AG04450 (cell line): ENCODE measurements at places on chromosomes 3 and 15.

GRCh38 chr3:17290894-17291293, 406.1 kb downstream of the PLCL2 start:
- no peak for DNase-seq

DNA sequence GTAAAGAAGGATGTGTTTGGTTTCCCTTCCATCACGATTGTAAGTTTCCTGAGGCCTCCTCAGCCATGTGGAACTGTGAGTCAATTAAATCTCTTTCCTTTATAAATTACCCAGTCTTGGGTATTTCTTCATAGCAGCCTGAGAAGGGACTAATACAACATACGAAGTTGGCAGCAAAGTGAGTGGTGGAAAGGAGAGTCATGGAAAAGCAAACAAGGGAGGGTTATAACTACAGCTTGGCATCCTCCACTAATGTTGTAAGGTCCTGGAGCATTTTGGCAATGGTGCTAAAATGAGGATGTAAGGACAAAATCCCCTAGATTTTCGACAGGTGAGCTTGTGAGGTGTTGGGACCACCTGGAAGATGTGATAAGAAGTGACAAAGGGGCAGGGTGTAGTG, 5.8 kb upstream of the TMEM41A start:
- no peak for DNase-seq

GRCh38 chr15:67685008-67685599, 140.2 kb upstream of the SKOR1 start:
- no peak for DNase-seq

DNA sequence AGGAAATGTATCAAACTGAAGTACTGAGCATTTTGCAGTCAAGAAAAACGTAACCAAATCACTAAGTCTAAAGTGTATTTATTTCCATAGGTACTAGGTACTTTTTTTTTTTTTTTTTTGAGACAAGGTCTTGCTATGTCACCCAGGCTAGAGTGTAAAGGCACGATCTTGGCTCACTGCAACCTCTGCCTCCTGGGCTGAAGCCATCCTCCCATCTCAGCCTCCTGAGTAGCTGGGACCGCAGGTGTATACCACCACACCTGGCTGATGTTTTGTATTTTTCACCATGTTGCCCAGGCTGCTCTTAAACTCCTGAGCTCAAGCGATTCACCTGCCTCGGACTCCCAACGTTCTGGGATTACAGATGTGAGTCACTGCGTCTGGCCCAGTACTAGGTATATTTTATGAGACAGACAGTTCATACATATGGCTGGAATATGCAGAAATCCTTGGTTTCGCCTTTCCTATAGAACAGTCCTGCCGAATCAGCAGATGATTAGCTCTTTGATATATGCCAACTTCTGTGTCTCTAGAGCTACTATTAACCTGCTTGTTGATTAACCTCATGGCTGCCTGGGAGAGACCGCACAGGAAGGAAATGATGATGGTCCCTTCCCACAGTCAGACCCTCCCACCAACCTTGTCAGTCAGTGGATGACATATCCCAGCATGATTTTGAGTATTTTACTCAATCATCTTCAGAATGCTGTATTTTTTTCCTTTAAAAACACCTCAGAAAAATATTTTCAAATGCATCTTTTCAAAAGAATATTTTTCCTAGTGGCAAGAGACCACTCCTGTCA, 32.3 kb downstream of the TMOD3 start:
- no peak for DNase-seq

- no peak for DNase-seq
Observed at GRCh38 chr3:100833483-100833882, 124.2 kb downstream of the TFG start.

DNA sequence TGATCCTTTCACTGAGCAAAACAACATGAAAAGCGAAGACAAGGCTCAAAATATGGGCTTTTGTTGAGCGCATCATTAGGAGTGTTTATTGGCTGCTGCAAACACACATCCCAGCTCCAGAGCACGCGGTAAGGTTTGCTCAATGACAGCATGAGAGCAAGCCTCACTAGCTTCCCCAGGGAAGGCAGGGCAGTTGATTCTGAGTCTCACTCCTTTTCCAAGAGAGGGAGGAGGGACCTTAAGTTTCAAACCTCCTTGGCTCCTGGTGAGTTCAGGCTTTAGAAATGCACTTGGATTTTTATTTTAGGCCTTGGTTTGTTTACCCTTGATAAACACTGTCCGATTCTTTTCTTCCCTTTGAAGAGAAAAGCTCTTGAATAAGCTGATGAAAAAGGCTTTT, 69.1 kb upstream of the CACNA2D3 start:
- DNase-seq: no peak

GRCh38 chr3:30408105-30408557, 198.3 kb upstream of the TGFBR2 start:
- DNase-seq: no peak

DNA sequence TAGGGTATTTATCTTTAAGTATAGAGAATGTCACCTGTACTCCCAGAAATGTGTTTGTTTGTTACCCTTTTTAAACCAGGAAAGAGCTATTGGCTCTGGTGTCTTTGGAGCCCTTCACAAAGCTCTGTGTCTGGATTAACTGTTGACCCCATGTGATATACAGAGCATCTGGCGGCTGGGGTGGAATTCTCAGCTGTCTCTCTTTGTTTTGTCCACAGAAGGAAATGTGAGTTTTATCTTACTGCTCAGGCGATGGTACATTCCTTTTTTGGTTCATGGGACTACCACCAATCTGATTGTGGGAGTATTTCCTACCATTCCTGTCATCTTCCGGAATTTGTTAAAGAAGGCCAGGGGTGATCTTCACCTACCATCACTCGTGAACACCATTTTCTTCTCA, 120.3 kb downstream of the AKAP13 start:
- DNase-seq: no peak

GRCh38 chr15:36884518-36884875, 215.9 kb downstream of the MEIS2 start:
- no peak for DNase-seq

GRCh38 chr15:90436952-90437351, 48.9 kb downstream of the IQGAP1 start:
- DNase-seq: no peak

GRCh38 chr3:62567097-62568021, 194.0 kb upstream of the FEZF2 start:
- DNase-seq: peak; percentile 52

DNA sequence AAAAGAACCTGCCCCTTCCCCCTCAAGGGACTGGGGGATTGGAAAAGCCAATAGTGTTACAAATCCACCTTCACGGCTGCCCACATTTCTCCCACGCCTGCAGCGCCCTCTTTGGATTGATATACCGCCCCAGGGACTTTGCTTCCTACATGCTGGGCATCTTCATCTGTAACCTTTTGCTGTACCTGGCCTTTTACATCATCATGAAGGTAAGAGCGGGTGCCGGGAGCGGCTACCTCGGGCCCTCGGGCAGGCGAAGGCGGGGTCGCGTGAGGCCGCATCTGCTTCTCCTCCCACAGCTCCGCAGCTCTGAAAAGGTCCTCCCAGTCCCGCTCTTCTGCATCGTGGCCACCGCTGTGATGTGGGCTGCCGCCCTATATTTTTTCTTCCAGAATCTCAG, 73.1 kb downstream of the USF3 start:
- no peak for DNase-seq

DNA sequence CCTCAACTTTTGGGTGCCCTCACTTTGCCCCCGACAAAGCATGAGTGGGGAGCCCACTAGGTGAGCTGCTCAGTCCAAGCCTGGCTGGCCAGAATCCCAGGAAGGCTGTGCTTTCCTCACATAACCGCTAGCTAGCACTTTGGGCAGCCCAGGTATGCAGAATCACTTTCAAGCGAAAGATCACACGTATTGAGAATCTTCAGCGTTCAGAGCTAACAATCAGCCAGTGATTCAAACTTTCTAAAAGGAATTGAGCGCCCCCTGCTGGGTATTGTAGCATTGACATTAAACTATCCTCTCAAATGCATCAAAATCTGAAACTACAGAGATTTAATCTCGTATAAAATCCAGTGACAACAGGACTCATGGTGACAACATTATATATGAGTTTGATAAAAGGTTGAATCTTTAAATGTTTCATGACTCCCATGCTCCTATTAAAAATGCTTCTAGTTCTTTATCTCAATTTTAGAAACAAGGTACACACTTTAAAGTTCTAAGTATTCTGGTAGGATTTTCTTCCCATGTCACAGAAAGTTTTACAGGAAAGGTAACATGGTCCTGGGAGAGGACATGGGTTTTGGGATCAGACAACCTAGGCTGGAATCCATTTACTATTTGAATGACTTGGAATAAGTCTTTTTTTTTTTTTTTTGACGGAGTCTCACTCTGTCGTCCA, 11.8 kb downstream of the ANAPC13 start:
- DNase-seq: peak; percentile 66
